ENCODE measurements at places on chromosomes 6 and 20. TPM values are rescaled to one million over a fixed set of nuclear protein-coding genes. Genes with fewer than 3 reads are reported as not detected.

- H3K4me3 ChIP-seq: no peak overlapping the region
- no peak for DNase-seq
- no peaks in the 10 kb centered on the region for H3K4me1 ChIP-seq
- H3K27me3 ChIP-seq: no peaks in the 10 kb centered on the region
- no peak overlapping the region for H3K27ac ChIP-seq
- H3K36me3 ChIP-seq: no peaks in the 10 kb centered on the region
Measured at GRCh38 chr6:30002871-30003270, 58.2 kb upstream of the POLR1H start.

DNA sequence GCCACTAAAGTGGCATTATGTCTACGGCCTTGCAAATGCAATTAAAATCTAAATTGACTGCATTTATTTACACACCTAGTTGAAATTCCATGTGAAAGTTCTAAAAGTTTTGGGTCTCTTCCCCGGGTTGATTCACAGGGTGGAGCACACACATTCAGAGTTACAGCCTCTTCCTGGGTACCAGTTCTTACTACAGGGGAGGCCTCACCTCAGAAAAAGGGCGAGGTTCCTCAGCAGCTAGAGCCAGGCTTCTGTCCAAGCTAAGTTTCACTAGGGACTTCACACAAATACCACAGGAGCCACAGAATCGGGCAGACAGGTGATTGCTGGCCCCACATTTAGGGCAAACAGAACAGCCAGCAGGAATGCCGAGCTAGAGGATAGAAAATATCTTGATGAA, 52.7 kb downstream of the DZANK1 start:
- no peak for DNase-seq
- H3K36me3 ChIP-seq: no peaks in the 10 kb centered on the region
- no peak overlapping the region for H3K4me3 ChIP-seq
- no peaks in the 10 kb centered on the region for H3K4me1 ChIP-seq

DNA sequence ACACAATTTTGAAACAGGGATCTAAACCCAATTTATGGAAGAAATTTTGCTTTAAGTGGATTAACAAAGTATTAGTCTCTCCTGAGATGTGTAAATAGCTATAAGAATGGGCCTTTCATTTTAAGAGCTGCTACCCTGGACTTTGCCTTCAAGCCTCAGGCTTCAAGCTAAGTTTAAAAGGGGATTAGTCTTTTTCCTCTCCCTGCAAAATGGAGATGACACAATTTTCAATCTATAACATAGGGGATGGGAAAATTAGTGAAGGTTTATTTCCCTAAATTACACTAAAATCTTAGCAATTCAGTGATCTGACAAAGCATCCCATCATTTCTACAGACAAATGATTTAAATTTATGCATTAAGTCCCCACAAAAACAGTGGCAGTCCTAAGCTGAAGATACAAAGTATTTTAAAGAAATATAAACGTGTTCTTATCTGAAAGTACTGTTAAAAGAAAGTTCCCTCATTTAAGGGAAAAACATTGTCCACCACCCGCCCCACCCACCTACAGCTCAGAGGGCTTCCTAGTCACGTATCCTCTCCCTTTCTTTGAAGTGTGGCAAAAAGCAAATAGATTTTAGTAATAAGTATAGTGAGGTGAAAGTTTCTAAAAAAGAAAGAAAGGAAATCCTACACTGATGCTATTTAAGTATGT, 14.5 kb downstream of the ARHGAP18 start:
- H3K27ac ChIP-seq: no peak overlapping the region
- H3K36me3 ChIP-seq: peaks cover 24% of the 10 kb centered on the region
- no peak for DNase-seq
- peaks cover 61% of the 10 kb centered on the region for H3K4me1 ChIP-seq
- no peak overlapping the region for H3K4me3 ChIP-seq

DNA sequence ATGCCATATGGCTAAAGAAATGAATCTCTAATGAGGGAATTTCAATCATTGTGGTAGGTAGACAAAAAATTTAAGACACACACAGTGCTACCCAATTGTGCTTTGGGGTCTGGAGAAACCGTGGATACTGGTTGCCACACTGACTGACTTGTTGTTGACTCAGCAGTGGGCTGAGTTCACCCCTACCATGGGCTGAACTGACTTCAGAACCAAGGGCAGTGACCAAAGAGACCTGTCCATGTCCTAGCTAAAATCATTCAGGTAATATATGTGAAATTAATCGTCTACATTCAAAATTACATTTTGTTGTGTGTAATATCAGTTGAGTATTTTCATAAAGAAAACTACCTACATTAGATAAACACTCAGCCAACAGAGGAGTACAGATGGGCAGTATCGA, 131.6 kb downstream of the PDE7B start:
- H3K27me3 ChIP-seq: no peaks in the 10 kb centered on the region
- H3K27ac ChIP-seq: no peak overlapping the region
- H3K36me3 ChIP-seq: no peaks in the 10 kb centered on the region
- no peaks in the 10 kb centered on the region for H3K4me1 ChIP-seq

- H3K4me1 ChIP-seq: peaks cover 51% of the 10 kb centered on the region
- no peak overlapping the region for H3K4me3 ChIP-seq
- H3K27ac ChIP-seq: no peak overlapping the region
- H3K27me3 ChIP-seq: no peaks in the 10 kb centered on the region
Measured at GRCh38 chr20:43942201-43942590, 27.5 kb downstream of the TOX2 start.

GRCh38 chr6:133130863-133131262, 110.3 kb upstream of the EYA4 start:
- H3K4me1 ChIP-seq: no peaks in the 10 kb centered on the region
- no peaks in the 10 kb centered on the region for H3K27me3 ChIP-seq
- DNase-seq: no peak
- no peak overlapping the region for H3K4me3 ChIP-seq

DNA sequence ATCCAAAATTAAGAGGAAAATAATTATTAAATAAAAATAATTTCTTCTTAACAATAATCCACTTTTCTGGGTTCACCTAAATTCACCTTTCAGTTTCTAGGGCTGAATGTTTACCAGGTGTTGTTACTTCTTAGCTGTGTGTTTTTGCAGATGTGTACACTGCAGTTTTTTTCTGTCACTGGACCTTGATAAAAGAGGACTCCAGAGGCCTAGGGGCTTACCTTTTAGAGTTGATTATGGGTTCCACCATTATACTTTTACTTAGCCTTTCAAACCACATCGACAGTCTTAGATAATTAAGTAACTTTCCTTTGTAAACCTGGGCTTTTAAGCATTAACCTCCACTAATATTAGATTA, 766.5 kb downstream of the BCKDHB start:
- no peak for DNase-seq
- H3K4me1 ChIP-seq: no peaks in the 10 kb centered on the region
- no peak overlapping the region for H3K4me3 ChIP-seq

DNA sequence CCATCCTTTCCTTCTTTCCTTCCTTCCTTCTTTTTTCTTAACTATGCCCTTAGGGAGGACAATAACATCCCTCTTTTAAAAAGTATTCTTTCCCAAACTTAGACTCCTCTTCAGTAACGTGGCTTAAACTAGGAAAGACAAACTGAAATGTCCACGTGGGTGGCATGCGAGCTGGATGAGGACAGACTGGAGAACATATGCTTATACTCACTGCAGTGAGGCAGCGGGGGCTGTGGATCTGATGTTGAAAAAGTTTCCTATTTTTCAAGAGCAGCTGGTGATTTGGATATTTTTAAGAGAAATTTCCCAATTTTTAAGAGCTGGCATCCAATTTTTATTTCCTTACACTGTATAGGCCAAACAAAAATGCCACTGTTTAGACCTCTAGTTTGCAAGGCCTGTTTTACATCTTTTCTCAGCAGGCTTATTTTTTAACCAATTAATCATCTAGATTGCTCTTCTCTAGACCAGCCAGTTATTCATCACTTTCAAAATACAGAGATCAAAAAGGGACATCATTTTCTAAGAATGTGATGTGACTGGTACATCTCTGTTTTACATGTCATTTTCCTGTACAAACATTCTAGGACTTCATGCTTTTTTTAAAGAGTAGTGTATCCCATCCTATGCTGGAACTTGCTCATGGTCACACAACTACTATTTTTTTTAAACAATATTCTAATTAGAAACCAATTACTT, 226.5 kb downstream of the BTBD9 start:
- no peaks in the 10 kb centered on the region for H3K4me1 ChIP-seq
- DNase-seq: no peak
- H3K36me3 ChIP-seq: no peaks in the 10 kb centered on the region
- H3K27me3 ChIP-seq: no peaks in the 10 kb centered on the region
- H3K4me3 ChIP-seq: no peak overlapping the region
- H3K27ac ChIP-seq: no peak overlapping the region

Gene ADGB
- polyA plus RNA-seq: not detected

Gene TAPBP
- 27.9 TPM for polyA plus RNA-seq

Gene HCRTR2
- polyA plus RNA-seq: not detected

Gene SLC22A23
- not detected for polyA plus RNA-seq

Gene ZNF341
- polyA plus RNA-seq: 2.8 TPM

Gene SOBP
- polyA plus RNA-seq: 0.21 TPM

Measured in SK-N-SH (cell line).